ENCODE measurements at places on chromosomes 16 and 17.

GRCh38 chr16:10242097-10242496 is 59.9 kb upstream of the GRIN2A start:
- DNase-seq, result no peak

DNA sequence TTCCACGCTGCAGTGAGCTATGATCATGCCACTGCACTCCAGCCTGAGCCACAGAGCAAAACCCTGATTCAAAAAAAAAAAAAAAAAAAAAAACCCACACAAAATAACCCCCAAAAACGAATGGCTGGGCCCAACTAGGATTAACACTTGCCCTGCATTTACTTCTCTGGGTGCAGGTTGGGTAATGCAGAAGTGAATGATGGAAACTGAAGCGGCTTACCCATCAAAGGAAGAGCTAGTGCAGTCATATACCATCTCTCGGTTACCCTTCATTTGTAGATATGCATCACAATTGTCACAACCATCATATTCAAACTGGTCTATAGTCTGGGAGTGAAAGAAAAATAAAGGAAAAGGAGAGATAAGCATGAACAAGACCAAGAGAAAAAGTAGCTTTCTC is 819 bp downstream of the SUPT4H1 start:
- no peak for DNase-seq

GRCh38 chr17:76757256-76757655 is 19.3 kb downstream of the MFSD11 start:
- DNase-seq, result no peak

DNA sequence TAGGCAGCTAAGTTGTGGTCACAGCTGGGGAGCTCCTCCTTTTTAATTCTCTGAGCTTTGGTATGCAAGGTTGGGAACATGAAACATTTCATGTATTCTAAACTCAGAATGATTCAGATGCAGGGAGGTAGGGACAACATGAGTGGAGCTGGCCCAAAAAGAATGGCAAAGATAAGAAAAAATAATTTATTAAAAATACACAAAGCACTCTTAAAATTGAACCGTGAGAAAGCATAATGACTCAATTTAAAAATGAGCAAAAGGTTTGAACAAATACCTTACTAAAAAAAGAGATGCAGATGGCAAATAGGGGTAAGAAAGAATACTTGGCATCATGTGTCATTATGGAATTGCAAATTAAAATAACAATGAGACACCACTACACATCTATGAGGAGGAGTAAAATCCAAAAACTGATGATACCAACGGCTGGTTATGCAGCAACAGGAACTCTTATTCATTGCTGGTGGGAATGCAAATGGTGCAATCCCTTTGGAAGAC is 175.6 kb upstream of the IRX3 start:
- no peak for DNase-seq

- no peak for DNase-seq
Measured at GRCh38 chr16:2767140-2767731, 9.8 kb downstream of the ELOB start.

DNA sequence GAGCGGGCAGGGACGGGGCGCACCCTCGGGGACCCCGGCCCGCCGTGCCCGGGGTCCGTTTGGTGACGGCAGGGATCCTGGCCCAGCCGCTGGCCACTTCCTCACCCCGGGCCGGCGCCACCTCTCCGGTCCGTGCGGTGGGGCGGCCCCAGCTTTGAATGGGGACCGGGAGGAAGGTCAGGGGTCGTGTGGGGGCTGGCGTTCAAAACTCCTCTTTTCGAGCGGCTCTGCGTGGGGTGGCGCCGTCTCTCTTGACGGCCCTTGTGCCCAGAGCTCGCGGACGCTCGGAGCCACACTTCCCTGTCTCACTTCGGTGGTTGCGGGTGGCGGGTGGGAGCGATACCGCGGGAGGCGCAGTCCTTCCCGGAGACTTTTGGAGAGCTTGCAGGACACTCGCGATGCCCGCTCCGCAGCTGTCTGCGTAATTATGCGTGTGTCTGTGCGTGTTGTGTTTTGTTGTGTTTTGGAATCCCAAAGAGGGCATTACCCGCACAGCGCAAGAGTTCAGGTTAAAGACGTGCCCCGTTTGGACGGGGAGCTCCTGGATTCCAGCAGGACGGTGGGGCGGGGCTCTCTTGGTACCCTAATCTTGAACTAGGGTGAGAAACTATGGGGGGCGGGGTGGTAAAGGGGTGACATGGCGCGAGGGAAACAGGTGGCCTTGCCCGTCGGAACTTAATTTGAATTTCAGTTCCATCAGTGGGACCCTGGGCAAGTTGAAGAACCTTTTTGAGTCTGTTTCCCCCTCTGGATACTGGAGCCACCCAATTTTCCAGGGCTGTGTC is 637 bp downstream of the PLCG2 start:
- peak; percentile 6 for DNase-seq

GRCh38 chr16:48188449-48189102 is 32.8 kb upstream of the ABCC12 start:
- DNase-seq, result no peak

DNA sequence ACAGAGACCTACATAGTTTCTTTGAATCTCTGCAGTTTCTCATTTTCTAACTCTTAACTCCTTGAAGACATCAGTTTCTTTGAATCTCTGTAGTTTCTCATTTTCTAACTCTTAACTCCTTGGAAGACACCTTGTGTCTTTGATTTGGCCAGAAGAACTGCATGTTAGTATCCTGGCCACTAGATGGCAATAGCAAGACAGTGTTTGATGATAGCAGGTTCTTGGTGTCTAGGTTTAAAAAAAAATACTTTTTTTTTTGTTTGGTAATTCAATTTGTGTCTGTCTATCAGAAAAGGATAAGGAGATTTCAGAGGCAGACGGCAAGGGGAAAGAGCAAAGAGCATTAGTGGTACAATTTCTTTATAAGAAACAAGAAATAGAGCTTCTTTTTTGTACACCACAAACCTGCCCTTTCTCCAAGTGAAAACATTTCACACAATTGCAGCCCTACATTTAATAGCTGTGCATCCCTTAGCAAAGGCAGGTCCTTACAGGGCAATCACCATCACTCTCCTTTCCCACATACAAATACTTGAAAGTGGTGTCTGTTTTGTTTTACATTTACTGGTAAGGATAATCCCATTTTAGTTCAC is 1324.9 kb upstream of the CDH8 start:
- no peak for DNase-seq

- no peak for DNase-seq
Measured at GRCh38 chr16:19136549-19137196, 22.9 kb downstream of the ITPRIPL2 start.
